ENCODE measurements at places on chromosomes 7 and 10.

GRCh38 chr10:98608411-98608810, 161.7 kb upstream of the HPS1 start:
- no peak for DNase-seq

DNA sequence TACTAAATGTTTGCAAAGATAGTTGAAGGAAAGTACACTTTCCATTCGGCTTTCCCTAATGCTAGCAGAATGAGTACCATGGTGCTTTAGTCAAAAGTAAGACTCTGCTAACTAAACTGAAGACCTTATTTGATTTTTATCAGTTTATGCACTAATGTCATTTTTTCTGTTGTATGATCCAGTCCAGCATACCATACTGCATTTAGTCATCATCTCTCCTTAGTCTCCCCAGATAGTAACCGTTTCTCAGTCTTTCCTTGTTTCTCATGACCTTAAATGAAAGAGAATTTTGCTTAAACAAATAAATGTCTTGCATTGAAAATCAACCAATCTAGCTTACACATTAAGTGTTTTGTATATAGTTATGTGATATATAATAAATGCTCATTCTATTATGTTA, 529.5 kb upstream of the SEMA3D start:
- DNase-seq: no peak

DNA sequence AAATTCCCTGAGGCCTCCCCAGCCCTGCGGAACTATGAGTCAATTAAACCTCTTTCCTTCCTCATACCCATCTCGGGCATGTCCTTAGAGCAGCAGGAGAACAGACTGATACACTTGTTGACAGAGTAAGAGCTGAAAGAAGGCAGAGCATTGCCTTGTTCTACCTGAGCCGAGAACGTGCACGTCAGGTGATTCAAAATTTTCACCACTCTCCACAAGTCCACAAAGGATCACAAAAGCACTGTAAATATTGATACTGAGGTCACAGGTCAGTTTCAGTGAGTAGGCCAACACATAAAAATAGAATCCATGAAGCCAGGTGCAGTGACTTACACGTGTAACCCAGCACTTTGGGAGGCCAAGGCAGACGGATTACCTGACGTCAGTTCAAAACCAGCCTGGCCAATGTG, 27.8 kb downstream of the DCLRE1C start:
- DNase-seq: no peak

DNA sequence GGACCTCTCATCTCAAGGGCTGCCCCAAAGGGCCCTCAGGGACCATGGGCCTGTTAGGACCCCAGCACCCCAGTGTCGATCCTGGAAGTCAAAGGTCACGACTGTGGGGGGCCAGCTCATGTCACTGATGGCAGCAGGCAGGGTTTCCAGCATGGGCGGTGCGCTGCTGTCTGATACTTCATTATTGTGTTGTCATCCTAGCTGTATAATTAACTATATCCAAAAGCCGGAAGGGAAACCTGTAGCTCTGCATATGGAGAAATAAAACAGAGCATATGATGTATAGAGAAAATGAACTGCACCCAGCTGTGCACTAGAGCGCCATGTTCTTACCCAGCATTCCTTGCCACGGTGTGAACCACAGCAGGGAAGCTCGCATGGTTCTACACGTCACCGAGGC, 196.3 kb downstream of the EBF3 start:
- DNase-seq: no peak

DNA sequence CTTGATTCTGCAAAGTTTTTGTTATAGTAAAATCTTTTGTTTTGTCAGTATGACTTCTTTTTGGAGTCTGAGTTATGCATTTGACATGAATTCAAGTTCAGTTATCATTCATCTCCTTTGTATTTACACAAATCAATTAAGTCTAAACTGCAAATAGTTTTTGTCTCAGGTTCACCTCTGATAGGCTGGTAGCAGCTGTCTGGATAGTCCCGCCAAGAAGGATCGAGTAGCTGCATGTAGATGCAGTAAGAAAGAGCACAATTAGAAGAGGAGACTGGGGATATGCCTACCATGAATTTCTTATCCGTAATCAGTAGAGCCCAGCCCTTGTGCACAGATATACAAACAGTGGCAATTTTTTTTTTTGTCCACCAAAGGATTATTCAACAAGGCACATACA, 392.5 kb upstream of the ETV1 start:
- no peak for DNase-seq

DNA sequence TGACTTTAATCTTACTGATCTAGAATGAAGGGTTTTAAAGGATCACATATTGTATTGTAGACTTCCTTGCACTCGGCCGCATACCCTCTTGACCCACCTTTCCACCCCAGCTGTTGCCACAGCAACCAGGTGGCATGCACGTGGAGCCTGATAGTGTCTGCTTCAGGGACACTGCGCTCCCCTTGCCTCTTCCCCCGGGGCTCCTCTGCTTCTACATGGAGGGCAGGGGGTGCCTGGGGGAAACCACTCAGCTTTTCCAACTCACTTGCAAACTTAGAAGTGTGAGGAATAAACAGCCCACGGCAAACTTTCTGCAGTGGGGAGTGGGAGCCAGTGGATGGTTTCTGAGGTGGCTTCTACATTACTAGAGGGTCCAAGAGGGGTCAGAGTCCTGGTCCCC, 458.6 kb downstream of the PLXNA4 start:
- no peak for DNase-seq

GRCh38 chr7:81811956-81812865, 42.4 kb upstream of the HGF start:
- no peak for DNase-seq

DNA sequence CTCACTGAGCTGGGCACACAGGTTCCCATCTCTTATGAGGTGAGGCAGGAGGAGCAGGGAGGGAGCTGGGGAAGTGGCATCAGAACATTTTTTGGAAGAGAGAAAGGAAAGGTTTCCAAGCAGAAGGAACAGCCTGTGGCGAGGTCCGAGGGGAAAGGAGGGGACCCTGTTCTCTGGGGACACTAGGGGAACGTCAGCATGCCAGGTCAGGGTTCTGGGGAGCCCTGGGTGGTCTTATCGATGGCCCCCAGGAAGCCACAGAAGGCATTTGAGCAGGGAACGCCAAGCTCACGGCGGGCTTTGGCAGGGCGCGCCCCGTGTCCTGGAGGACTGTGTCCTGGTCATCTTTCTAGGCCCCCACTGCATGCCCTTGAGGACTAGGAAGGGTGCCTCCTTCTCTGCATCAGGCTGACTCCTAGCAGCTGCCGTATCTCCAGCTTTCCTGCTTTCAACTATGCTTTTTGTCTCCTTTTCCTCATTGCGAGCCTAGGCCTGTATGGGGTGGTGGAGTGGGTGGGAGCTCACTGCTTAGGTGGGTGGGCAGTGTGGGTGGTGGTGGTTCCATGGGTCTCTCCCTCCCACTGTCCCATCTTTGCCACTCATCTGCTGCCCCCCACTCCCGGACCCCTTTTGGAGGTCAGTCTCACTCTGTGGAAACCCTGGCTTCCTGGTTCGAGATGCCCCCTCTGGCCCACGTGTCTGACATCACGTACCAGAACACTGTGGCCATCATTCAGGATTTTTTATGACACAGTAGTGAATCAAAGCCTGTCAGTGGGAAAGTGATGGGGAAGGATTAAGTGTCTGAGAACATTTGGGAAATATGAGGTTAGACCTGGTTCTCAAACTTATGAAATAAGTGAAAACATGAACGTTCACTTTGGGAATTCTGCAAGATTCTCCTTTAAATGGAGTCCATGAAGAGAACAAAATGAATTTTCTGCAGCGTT, 89.1 kb downstream of the CUX1 start:
- no peak for DNase-seq

GRCh38 chr10:4776234-4776638, 49.8 kb upstream of the AKR1E2 start:
- DNase-seq: no peak

GRCh38 chr7:137015015-137015414, 146.6 kb downstream of the CHRM2 start:
- no peak for DNase-seq

DNA sequence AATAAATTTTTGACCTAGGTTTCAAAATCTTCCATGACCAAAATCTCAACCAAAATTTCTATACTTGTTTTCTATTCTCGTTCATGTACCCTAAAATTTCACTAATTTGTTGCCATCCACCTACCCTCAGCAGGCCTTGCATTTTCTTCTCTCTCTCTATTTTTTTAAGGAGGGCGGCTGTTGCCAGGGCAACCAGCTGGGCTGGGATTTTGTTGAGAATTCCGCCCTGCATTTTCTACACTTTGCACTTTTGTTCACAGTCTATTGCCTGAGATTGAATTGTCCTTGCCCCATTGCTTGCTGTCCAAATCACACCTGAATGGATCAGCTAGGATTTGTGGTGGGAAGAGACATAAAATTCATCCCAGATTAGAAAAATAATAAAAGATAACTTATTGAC, 657.5 kb upstream of the NRP1 start:
- no peak for DNase-seq
